ENCODE measurements at places on chromosomes 6 and 20.

DNA sequence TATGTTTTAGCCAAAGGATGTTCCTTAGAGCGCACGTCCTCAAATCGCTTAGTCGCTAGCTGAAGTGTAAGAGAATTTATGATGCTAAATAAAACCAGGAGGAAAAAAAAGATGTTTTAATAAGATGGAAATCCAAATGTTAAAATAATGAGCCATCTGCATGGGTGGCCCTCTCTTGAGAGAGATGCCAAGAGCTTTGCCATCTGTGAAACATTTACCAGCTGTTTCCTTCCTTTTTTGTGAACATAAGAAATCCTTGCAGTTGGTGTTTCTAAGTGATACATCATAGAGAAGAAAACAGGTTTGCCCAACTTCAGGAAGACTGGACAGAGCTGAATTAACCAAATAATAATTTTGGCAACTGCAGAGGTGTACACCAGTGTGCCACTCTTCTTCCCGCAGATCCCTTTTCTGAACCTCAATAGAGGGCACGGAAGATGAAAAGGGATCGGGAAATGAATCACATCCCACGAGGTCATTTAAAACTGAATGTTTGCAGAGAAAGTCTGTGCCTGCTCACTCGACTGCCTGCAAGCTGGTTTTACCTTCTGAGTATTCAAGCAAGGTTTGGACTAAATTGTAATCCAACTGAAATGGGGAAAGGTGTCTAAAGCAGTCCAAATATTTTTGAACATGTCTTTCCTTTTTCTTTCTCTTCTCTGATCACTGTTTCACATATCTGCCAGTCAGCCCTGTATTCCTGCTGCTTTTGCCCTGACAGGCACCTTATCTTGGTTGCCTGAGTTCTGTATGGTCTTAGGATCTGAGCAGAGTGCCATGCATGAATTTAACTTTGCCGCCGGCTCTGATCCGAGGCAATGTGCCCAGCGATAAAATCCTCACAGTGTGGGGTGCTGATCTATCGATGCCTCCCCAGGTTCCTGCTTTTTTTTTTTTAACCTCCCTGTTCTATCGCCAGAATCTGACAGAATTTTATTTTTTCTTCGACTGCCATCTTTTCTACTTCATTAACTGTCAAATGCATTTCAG is 35.5 kb upstream of the TSHZ2 start:
- no peak for DNase-seq

- no peak for DNase-seq
These were observed 636.6 kb upstream of the MAN1A1 start for GRCh38 chr6:119985952-119986736.

DNA sequence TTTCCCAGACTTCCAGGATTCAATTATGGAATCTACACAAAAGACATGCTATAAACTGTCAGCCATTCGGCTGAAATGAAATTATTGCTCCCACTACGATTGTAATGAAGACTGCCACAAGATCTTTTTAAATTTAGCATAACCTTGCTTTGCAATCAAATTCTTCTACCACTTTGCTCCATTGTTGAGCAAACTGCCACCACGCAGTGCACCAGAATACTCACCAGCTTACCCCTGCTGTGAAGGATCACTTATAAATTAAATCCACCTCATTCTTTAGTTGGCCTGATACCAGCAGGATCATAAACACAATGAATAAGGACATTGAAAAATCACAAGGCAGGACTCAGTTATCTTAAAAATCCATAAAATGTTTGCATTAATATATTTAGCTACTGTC is 151.8 kb upstream of the PRND start:
- no peak for DNase-seq

DNA sequence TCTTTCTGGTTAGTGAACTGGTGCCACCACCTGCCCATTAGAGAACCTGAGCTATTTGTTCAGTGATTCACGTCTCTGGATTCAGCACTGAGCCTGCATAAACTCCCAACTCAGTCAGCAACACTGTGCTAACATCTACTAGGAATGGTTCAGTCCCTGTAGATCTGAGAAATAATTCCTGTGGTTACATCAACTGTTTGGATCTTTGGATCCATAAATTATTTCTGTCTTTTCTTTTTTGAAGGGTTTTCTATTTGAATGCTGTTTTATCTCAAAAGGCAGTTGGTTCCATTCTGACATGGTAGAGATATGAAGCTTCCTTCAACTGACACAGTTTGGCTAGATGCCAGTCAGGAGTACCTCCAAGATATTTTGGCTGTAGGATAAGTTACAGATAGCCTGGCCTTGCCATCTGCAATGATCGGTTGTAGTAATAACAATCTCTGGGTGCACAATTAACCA is 125.9 kb downstream of the TRMT11 start:
- no peak for DNase-seq

DNA sequence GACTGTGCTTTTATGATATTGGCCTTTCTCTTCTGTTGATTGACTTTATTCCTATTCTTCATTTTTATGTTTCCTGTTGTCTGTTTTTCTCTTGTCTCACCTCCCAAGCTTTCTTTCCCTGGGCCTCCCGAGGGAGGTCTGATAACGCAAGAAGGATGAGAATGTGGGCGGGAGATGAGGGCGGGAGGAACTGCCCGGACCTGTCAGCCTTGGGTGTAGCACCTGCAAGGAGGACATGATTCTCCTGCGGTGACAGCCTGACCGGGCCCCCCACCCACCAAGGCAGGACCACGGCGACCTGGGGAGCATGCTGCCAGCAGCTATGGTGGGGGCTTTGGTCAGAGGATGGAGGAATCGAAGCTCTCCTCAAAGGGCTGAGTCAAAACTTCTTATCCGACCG is 86.9 kb downstream of the PLEKHG1 start:
- DNase-seq, result no peak
